ENCODE measurements at places on chromosomes 7 and 10. TPM values are rescaled to one million over a fixed set of nuclear protein-coding genes. Genes with fewer than 3 reads are reported as not detected.

DNA sequence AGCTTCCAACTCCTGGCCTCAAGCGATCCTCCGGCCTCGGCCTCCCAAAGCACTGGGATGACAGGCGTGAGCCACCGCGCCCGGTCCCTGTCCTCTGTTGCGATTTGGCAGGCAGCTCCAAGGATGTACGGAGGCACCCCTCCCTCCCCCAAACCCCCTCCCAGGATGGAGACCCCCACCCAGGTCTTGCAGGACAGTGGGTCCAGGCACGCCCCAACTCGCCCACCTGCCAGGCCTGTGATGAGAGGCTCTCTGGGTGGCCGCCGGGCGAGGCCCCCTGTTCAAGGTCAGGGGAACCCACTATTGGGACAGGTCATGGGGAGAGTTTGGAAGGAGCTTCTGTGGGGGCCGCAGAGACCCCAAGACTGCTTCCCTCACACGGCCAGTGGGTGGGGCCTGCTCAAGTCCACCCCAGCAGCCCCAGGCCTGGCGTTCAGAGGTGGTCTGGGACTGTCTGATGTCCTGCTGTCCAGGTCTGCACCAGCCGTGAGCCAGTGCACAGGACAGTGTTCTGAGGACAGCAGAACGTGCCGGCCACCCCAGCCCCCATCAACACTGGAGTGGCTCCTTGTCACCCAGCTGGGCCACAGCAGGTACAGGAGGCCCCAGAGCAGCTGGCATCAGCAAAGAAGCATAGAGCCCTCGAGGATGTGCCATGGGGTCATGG is 2.5 kb downstream of the ADAP1 start:
- DNase-seq, result no peak

DNA sequence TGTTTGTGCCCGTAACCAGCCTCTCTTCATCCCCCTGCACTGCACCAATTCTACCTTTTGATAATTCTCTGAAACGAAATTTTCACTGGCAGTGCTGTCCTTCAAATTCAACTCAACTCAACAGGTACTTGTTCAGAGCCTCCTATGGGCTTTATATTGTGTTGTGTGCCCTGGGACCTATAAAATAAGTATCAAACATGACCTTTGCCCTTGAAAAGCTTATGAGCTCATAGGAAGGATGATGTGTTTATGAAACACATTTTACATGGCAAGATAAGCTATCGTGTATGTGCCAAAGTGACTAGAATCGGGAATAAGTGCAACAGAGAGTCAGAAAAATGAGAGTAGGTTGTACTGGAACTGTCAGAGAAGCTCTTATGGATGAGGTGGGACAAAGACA is 923.5 kb downstream of the LRMDA start:
- no peak for DNase-seq

- peak; percentile 71 for DNase-seq
Observed at GRCh38 chr10:78471723-78472550, 438.3 kb downstream of the RPS24 start.

DNA sequence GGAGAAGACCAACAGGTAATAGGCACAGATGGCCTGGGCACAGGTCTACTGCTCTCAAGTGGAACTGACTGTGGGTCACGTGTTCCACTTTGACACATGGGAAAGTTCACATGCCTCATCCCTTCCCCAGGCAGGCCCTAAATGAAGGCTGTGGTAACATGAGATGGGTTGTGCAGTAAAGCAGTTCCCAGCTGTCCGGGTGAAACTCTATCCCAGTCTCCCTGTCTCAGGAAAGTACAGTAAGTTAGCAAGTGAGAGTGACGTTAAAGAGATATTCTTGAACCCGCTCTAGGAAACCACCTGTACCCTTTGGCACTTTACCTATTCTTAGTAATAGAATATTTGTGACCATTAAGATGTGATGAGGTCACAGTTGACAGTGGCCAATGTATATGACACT is 343.7 kb upstream of the AOAH start:
- no peak for DNase-seq

DNA sequence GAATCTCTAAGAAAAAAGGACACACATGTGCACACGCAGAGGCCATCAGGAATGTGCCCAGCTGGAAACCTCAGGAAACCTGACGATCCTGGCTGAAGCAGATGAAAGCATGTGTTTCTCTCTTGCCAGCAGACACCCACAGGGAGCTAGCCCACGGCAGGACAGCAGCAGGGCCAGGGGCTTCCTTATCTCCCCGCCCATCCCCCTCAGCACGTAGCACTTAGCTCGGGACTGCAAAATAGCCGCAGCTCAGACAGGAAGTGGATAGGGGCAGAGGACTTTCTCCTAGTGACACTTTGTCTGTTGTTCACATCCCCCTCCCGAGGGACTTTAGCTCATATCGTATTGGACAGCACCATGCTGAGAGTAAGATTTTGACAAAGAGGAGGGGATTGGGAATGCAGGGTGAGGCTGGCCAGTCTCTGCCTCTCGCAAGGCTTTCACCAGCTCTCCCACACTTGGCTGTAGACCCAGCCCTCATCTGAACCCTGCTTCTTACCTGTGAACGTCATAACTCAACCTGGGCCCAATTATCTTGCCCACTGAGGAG is 63.8 kb downstream of the MKI67 start:
- DNase-seq, result no peak

- DNase-seq, result no peak
Observed at GRCh38 chr7:25262586-25262985, 34.3 kb upstream of the NPVF start.

DNA sequence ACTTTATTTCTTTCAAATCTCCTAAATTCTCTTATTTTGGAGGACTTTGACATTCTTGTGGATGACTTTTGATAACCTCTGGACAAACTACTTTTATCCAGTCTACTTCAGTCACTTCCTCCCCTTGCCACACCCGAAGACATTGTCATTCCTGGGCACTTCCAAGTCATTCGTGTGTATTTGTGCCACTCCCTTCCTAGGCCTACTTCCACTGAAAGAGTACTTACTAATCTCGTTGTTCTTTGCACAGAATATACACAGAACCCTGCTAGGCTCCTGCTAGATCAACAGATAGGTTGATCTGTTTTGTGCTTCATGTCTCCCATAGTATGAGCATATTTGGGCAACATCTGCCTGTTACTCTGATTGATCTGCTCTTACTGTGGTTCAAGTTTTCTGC is 355.4 kb downstream of the HGF start:
- DNase-seq, result no peak

GRCh38 chr7:94028768-94029167 is 24.6 kb upstream of the BET1 start:
- DNase-seq, result no peak

DNA sequence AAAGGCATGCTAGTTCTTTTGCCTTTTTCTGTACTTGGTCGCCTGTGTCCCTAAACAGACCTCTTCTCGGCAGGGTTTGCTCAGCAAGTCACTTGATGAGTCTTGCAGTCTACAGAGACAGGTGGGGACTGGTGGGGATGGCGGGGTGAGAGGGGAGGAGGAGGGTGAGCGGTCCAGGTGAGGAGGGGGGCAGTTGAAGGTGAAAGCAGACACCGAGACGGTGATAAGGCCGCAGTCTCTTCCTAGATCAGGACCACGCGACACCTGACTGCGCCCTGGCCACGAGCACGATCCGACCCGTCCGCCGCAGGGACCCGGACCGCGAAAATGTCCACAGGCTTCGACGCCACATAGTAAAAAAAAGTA is 566 bp downstream of the ASNS start:
- peak; percentile 16 for DNase-seq

Gene SEMA4G
- total RNA-seq, result 17.1 TPM

Gene AKR1D1
- not detected for total RNA-seq

Gene PKD2L1
- not detected for total RNA-seq

Data from ovary (tissue), 10 donors.